ENCODE measurements at places on chromosomes 13 and 19.

- no peak for DNase-seq
These were observed 1586.4 kb upstream of the SPRY2 start for GRCh38 chr13:81927347-81927746.

- no peak for DNase-seq
These were observed 41.9 kb upstream of the CYP2A7 start for GRCh38 chr19:40923934-40924391.

GRCh38 chr19:41226053-41226873 lies 7.2 kb downstream of the AXL start:
- peak; percentile 12 for DNase-seq

GRCh38 chr19:23099966-23100365 lies 16.9 kb upstream of the ZNF730 start:
- DNase-seq: no peak

- no peak for DNase-seq
These were observed 3.2 kb downstream of the TMIGD2 start for GRCh38 chr19:4298810-4299550.
